ENCODE measurements at places on chromosomes 13 and 19.

- DNase-seq, result peak; percentile 26
These were observed 790 bp downstream of the TPM4 start for GRCh38 chr19:16076958-16077611.

- no peak for DNase-seq
These were observed 69.0 kb downstream of the GGACT start for GRCh38 chr13:100519626-100520025.

- DNase-seq, result no peak
These were observed 14.1 kb downstream of the POU4F1 start for GRCh38 chr13:78589206-78589605.

GRCh38 chr19:9060564-9061340 is 26.1 kb upstream of the OR1M1 start:
- no peak for DNase-seq

GRCh38 chr19:616062-616700 is 17.2 kb downstream of the POLRMT start:
- no peak for DNase-seq

- DNase-seq, result no peak
These were observed 64.8 kb downstream of the DCT start for GRCh38 chr13:94414708-94415107.

DNA sequence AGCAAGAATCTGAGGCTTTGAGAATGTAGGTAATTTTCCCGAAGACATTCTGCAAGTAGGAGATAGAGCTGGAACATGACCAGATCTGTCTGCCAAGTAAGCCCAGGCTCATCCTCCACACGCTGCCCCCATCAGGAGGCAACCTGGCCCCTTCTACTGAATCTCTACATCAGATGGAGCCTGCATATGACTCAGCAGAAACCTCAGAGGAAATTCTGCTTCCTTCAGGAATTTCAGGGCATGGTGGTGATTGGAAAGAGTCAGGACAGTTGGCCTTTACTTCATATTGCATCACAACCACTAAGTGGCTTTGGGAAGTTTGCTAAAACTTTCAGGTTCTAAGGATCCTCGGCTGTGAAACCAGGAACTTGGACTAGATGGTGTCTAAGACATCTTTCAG is 85.2 kb downstream of the LRRC63 start:
- DNase-seq, result no peak

DNA sequence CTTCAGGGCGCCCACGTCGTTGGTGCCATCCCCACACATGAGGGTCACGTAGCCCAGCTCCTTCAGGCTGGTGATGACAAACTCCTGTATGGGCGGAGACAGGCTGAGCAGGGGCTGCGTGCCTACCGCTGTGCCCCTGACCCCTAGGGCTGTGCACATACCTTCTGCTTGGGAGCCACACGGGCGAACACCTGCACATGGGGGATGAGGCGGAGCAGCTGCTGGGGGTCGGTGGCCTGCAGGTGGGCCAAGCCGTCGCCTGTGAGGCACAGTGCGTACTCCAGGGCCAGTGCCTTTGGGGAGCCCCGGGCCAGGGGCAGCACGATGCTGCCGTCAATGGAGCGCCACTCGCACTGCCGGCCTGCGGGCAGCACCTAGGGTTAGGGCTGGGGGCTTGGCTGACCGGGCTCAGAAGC is 6.1 kb upstream of the GMIP start:
- no peak for DNase-seq

All from pons (tissue), 1 donor.